ENCODE measurements at places on chromosomes 6 and 20.

- peak; percentile 48 for DNase-seq
Measured at GRCh38 chr6:43836507-43837240, 66.7 kb downstream of the VEGFA start.

DNA sequence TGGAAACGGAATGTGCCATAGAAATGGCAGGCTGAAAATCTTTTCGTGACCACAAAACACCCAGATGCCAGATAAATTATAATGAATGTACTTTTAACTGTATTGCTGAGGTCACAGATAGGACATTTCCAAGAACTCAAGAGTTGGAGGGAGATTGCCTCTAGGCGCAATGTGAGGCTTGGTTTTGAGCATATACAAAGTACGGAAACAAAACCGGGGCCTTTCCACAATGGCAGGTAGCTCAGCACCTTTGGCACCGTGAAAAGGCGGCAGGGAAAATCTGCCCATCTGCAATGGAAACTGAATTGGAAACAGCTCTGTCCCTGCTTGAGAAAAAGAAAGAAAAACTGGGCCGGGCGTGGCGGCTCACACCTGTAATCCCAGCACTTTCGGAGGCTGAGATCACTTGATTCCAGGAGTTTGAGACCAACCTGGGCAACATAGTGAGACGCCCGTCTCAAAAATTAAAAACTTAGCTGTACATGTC is 10.5 kb upstream of the C20orf144 start:
- DNase-seq = no peak

- DNase-seq = no peak
Measured at GRCh38 chr6:35063701-35064280, 77.3 kb downstream of the TCP11 start.

DNA sequence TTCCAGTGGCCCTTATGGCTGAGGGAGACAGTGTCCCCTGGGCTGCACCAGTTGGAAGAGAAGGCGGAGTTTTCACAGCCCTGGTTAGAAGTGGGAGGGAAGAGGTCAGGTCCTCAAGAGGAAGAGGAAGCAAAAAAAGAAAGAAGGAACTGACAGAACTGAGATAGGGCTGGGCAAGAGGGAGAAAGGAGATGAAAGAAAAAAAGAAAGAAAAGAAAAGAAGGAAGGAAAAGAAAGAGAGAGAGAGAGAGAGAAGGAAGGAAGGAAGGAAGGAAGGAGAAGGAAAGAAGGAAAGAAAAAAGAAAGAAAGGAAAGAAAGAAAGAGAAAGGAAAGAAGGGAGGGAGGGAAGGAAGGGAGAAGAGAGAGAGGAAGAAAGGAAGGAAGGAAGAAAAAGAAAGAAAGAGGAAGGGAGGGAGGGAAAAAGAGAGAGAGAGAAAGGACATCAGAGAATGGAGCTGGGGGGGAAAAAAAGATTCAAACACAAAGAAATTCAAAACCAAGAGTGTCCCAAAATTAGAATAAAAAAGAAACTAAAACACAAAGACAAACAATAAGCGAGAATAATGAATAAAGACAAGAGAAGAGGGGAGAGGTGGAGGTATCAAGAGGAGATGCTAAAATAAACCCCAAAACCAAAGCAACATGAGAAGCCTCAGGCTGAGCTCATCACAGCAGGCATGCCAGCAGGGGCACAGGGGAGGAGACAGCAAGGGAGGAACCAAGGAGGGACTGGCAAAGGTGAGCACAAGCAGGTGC is 5.3 kb upstream of the FUCA2 start:
- no peak for DNase-seq

DNA sequence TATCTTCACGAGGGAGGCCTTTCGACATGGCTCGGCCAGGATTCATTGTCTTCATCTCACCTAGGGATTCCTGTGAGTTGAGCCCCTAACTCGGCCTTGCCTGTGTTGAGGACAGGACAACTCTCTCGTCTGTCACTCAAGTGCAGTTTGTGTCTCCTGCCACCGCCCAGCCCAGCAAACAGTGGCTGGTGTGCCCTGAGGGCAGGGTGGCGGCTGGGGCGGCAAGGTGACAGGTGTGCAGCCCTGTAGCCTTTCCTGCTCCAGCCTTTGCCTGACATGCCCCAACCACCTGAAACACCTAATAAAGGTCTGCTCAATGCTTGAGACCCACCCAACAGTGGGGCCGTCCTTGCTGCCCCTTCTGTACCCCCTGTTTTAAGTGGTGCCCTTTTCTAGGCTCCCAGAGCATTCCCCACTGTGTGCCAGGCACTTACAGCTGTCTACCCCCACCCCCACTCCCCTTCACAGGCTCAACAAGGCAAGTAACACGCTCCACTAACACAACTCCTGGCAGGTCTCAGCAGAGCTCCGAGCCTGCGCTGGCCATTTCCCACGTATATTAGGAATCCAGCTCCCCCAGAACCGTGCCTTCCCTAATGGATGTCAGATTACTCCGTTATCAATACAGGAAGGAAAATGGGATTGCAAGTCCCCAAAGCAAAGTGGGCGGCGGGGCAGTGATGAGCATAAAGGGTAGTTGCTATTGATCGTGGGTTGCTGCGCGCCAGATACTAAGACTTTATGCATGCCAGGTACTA is 17.7 kb downstream of the GFRA4 start:
- no peak for DNase-seq

DNA sequence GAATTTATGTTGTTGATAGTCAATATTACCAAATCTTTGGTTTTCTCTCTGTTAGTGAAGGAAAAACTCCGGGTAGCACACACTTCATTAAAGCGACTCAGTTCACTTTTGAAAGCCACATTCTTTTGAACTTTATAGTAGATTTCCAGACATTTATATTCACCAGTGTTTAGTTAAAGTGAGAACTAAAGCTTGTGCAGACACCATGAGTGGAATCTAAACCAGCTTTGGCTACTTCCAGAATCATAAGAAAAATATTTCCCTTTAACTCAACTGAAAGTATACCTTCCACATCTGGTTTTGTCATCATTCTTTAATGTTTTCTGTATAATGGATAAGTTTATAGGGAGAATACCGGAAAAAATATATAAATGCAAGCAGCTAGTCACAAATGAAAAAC is 92.1 kb upstream of the COL21A1 start:
- DNase-seq = no peak

- peak; percentile 42 for DNase-seq
Measured at GRCh38 chr6:10720265-10720959, 2.5 kb upstream of the TMEM14C start.

GRCh38 chr6:47182291-47182957 is 127.3 kb downstream of the TNFRSF21 start:
- DNase-seq = no peak

GRCh38 chr6:7175462-7175861 is 67.7 kb downstream of the RREB1 start:
- no peak for DNase-seq

GRCh38 chr6:92848459-92848858 is 570.9 kb downstream of the EPHA7 start:
- DNase-seq = no peak

DNA sequence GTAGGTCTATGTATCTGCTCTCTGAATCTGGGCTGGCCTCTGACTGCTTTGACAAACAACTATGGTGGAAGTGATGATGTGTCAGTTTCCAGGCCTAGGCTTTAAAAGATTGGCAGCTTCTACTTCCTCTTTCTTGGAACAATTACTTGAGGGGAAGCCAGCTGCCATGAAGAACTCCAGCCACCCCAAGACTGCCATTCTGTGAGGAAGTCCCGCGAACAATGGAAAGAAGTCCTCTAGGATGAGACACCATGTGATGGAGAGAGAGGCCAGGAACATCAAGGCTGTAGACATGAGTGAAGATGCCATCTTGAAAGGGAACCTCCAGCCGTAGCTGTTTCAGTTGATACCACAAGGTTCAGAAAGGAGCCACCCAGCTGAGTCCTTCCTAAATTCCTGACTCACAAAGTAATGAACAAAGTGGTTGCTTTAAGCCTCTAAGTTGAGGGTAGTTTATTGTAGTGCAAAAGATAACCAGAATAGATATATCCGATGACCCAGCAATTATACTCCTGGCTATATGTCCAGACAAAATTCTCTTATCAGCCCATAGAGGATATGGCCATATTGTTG is 15.3 kb upstream of the TCF15 start:
- no peak for DNase-seq

DNA sequence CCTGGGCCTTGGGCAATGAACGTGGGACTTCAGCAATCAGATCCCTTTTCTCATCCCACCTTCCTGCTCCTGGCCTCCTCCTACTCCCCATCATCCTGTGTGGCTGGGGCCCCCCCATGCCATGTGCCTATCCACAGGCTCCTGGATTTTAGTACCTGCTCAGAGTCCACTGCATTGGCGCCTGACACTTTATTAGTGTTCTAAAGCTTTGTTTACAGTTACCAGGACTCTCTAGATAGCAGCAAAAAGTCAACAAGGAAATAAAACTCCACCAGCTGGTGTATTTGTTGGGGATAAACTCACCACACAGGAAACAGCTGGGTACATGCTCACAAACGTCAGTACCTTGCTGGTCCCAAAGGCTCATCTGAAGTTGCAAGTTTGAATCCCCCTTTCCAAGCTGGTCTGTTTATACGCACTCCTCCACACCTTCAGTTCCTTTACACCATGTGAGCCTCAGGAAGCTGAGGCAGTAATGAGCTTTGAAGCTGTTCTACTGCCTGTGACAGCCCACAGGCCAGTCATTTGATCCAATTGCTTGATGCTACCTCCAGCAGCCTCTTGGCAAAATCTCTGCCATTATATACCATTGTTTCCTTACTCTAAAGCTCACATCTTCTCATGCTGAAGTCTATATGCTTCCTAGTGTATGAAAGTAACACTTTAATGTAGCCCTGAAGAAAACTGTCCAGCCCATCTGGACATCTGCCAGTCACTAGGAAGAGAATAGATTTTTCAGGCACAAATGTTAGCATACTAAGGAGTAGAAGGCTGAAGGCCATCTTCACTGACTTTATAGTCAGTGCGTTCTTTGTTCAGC is 76.6 kb downstream of the ANKEF1 start:
- DNase-seq = no peak

Measured in AG08396 (cell line).